ENCODE measurements at places on chromosomes 6 and 20.

DNA sequence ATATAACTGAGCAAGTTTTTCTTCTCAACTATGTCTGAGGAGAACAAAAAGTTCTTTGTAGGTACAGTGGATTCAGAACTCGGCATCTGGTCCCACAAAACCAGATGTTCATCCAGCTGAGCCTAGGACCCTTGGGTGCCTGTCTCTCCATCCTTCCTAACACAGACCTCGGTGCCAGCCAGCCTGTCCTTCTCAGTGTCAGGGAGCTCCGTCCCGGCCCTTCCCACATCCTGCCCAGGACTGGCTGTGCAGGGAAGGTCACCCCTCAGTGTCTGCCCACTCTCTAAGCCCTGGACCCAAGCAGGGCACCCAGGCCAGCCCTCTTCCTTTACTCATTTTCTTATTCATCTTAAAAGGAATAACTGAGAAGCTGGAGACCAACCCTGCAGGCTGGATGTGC lies 32.0 kb upstream of the AGPAT4 start:
- no peak for DNase-seq

- DNase-seq = peak; percentile 45
Measured at GRCh38 chr20:46199198-46199597, 81.1 kb downstream of the CD40 start.

GRCh38 chr20:14723614-14724013 lies 386.2 kb upstream of the FLRT3 start:
- DNase-seq = no peak

DNA sequence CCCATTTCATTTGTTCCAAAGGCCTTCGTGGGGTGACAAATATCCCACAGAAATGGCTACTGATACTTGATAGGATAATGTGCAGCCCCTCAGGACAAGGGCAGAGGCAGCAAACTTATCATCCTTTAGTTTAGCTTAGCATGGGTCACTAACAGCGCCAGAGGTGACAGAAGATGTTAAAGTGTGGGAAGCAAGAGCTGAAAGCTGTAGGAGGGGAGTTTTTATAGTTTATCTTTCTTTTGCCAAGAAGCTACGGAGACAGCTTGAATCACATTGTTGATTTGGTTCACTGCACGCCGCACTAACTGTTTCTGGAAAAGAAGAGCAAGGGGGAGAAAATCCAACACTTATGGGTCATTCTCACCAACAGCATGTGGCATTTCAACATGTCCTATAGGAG lies 773.9 kb upstream of the MMS22L start:
- no peak for DNase-seq

- no peak for DNase-seq
Measured at GRCh38 chr20:52025938-52026337, 165.6 kb downstream of the ZFP64 start.

Data from RWPE1 (cell line).